ENCODE measurements at places on chromosomes 16 and 17.

GRCh38 chr17:66354981-66355380, 52.6 kb downstream of the PRKCA start:
- no peak for DNase-seq

GRCh38 chr17:69723741-69724140, 309.2 kb downstream of the MAP2K6 start:
- DNase-seq, result no peak

- no peak for DNase-seq
These were observed 50.9 kb downstream of the LDHD start for GRCh38 chr16:75065521-75066149.

DNA sequence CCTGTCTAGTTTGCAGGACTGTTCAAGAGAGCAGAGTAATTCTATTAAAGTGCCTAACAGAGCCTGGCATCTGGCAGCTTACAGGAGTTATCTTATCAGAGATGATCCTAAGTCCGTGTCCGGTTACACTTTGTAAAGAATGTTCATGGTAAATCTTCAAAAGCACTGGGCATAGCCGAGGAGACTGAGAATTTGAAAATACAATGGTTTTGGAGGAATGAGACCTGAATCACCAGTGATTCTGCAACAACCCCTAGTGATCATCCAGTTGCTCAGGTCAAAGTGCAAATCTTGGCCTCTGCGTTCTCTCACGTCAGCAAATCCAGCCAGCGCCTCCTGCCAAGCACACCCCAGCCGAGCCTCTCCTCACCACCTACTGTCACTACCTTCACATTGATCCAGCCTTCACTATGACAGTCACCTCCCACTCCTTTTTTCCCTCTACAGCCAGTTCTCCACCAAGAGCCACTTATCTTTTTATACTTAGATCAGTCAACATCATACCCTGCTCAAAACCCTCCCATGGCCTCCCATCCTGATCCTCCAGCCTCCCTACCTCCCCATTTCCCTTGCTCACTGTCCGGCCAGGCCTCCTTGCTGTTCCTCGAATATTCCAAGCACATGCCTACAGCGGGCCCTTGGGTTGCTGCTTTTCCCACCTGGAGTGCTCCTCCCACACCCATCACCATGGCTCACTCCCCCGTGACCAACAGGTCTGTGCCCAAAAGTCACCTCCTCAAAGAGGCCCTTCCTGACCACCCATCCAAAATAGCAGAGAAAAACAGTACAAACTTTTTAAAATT, 57.4 kb upstream of the ERN1 start:
- no peak for DNase-seq

DNA sequence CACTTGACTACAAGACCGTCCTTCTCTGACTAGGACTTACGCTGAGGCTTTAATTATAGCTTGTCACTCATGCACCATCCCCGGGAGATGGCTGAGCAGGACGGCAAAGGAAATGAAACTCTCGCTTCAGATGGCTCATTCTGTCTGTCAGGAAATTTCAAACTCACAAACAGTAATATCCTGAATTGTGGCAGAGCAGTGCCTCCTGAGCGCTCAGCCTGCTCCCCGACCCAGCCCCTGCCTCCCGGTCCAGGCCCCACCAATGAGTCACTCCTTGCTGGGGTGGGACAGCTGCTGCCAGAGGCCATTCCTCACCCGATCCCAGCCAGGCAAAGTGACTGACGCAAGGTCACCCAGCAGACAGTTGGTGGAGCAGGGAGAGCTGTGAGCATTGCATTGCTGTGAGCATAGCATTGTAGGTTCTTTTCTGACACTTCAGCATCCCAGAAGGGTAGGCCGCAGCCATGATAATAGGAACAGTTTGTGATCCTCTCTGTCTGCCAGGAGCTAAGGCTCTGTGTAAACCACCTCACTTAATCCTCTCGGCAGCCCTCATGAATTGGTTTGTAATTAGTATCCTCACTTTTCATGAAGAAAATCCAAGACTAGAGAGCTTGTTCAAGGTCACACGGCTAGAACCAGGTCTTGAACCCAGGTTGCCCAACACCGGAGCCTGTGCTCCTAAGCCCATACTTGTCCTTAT, 20.9 kb downstream of the CCDC182 start:
- DNase-seq, result no peak

DNA sequence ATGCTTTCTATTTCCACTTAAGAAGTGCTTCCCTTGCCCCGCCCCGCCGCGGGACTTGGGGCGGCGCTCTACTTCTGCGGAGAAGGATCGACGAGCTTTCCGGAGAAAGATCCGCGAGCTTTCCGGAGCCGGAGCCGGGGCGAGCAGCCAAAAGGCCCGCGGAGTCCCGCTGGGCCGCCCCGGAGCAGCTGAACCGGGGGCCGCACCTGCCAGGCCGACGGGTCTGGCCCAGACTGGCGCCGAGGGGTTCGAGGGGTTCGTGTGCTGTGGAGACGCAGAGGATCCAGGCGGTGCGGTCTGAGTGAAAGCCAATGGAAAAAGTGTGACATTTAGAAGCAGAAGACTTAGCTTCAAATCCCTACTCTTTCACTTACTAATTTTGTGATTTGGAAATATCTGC, 50.8 kb downstream of the TBC1D26 start:
- DNase-seq, result no peak

- DNase-seq, result peak; percentile 93
These were observed 29.4 kb downstream of the HMOX2 start for GRCh38 chr16:4505356-4506147.

DNA sequence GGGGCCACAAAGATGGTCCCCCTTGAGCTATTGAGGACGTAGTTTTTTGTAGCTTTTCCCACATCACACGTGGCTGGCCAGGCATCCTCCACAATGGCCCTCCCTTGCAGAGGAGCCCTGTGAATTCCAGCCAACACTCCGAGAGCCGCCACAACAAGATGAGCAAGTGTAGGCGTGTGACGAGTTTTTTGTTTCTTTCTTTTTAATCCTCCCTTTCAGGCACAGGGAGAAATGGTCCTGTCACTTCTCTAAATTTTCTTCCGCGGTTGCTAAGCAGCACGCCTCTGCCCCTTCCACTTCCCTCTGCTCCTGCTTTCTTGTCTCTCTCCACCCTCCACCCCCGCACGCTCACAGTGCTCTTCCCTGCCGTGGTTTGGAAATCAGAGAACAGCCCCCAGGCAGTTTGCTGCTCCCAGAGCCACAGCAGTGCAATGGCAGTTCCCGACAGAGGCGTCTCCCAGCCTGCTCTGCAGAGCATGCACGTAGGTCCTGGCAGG, 68.0 kb upstream of the MRTFB start:
- no peak for DNase-seq

- DNase-seq, result no peak
These were observed 15.2 kb downstream of the DRC3 start for GRCh38 chr17:17987901-17988300.

GRCh38 chr16:73054813-73055482, 7.0 kb upstream of the ZFHX3 start:
- no peak for DNase-seq

GRCh38 chr16:4203748-4204147, 38.1 kb downstream of the SRL start:
- DNase-seq, result no peak

DNA sequence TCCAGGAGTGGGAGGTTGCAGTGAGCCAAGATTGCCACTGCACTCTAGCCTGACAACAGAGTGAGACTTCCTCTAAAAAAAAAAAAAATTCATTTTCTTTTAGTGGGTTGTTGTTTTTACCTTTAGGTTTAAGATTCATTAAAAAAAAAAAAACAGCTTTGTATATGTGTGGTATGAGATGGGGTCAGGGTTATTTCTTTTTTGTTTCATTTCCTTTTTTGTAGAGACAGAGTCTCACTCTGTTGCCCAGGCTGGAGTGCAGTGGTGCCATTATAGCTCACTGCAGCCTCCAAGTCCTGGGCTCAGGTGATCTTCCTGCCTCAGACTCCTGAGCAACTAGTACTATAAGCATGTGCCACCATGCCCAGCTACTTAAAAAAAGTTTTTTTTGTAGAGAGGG, 47.0 kb downstream of the BCAS3 start:
- DNase-seq, result no peak

GRCh38 chr17:81483085-81483861, 29.3 kb downstream of the ACTG1 start:
- DNase-seq, result peak; percentile 75

GRCh38 chr16:23902748-23903414, 67.1 kb downstream of the PRKCB start:
- DNase-seq, result no peak

DNA sequence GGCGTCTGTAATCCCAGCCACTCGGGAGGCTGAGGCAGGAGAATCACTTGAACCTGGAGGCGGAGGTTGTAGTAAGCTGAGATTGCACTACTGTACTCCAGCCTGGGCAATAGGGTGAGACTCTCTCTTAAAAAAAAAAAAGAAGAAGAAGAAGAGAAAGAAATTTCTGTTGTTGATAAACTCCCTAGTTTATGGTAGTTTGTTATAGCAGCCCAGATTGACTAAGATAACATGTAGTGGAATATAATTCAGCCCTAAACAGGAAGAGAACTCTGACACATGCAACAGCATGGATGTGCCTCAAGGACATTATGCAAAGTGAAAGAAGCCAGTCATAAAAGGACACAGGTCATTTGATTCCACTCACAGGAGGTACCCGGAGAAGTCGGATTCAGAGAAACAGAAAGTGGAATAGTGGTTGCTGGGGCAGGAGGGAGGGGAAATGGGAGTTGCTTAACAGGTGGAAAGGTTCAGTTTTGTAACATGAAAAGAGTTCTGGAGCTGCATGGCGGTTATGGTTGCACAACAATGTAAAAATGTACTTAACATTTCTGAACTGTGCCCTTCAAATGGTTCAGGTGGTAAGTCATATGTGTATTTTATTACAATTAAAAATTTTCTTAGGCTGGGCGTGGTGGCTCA, 26.0 kb upstream of the PRM1 start:
- peak; percentile 36 for DNase-seq

DNA sequence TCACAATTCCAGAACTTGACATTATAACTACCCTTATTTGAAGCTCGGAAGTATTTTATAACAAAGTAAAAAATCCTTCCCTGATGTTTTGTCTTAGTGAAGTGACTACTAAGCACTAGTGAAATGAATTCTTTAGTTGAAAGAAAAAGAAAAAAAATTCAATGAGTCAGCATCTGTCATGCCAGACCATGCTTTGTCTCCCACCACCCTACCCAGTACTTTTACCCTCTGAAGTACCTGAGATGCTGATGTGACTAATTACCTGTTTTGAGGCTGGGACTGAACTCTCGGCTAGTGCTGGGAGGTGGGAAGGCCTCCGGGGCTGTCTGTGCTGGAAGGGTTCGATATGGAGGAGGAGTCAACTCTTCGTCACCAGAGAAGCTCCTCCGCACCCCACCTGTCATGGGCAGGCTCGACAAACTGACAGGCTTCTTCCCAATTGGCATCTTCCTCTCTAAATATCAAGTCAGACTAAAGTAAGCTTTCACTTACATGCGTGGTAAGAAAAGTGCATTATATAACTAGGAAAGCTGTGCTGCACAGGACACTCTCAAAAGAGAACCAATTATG, 19.6 kb downstream of the NME2 start:
- DNase-seq, result no peak

GRCh38 chr16:29900888-29901606, 759 bp downstream of the ASPHD1 start:
- DNase-seq, result no peak

DNA sequence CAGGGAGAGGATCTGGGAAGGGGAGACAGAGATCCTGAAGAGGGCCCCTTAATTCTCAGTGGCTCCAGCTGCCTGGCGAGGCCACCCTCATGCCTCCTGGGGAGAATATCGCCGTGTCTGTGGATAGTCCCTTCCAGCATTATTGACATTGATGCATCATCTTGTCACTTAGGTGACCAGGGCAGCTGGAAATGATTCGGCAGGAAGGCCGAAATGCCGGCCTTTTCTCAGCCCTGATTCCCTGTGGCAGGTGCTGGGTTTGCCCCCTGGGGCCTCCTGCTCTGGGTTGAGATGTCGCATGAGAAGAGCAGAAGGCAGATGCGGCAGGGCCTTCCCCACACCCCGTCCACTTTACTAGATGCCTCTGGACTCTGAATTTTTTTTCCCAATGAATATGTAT, 89.5 kb downstream of the RAP1GAP2 start:
- no peak for DNase-seq

GRCh38 chr17:7130621-7131422, 16.2 kb upstream of the ASGR2 start:
- DNase-seq, result peak; percentile 33

GRCh38 chr16:31484491-31485171, 1.7 kb downstream of the SLC5A2 start:
- DNase-seq, result no peak

DNA sequence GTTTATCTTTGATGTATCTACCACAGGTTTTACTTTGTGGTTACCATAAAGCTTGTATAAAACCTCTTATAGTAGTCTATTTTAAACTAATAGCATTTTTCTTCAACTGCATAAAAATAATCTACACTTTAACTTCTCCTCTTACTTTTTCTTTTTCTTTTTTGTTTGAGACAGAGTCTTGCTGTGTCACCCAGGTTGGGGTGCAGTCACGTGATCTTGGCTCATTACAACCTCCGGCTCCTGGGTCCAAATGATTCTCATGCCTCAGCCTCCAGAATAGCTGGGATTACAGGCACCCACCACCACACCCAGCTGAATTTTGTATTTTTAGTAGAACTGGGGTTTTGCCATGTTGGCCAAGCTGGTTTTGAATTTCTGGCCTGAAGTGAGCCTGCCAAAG, 53.4 kb upstream of the ZKSCAN2 start:
- no peak for DNase-seq

DNA sequence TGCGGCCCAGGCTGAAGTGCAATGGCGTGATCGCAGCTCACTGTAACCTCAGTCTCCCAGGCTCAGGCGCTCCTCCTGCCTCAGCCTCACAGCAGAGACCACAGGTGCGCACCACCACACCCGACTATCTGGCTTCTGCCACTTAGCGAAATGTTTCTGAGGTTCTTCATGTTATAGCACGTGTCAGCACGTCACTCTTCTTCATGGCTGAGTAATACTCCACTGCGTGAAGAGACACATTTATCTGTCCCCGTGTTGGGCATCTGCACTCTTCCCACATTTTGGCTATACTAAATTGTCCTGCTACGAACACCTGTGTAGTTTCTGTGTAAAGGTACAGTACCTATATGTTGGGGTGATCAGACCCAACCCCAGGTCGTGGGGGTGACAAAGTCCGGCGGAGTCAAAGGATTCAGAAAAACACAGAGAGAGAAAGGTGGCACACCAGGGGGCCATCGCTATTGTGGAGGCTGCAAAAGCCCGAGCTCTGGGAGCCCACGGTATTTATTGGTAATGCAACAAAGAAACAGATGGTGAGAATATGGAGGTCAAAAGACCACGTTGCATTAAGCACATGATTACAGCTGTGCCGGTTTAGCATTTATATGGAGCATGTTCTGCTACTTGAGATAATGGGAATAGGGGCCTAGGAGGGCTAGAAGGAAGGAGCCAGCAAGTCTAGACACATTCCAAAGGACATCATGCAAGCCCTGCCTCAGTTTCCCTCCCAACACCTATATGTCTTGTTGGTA, 851 bp upstream of the DPEP1 start:
- no peak for DNase-seq

Data from CD4-positive, alpha-beta T cell treated with Interferon gamma for 1 hour (primary cell).